ENCODE measurements at places on chromosomes 1 and 21. TPM values are rescaled to one million over a fixed set of nuclear protein-coding genes. Genes with fewer than 3 reads are reported as not detected.

DNA sequence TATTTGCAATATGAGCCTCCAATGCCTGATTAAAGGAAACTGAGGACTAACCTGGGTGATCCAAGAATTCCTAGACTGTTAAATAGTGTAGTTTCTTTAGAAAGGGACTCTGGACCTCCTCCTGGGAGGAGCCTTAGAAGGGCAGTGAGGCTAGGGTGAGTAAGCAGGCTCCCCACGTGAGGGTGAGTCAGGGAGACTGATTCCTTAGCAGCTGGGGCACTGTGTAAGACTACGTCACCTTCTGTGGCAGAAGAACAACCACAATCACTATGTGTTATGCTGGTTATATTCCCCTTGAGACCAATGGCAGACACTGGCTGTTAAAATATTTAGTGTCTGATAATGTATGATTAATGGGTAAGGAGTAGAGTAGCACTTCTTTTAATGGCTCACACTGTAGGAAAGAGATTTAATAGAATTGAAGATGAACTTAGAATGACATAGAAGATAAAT, 53.3 kb upstream of the SYT14 start:
- H3K27me3 ChIP-seq = no peaks in the 10 kb centered on the region
- H3K4me1 ChIP-seq = no peaks in the 10 kb centered on the region
- no peak overlapping the region for H3K27ac ChIP-seq
- no peaks in the 10 kb centered on the region for H3K36me3 ChIP-seq

Gene OR14K1
- not detected for total RNA-seq

Gene AGMAT
- total RNA-seq = 19.7 TPM

Gene HLX
- total RNA-seq = not detected

Data from CD8-positive, alpha-beta memory T cell (primary cell).